Left kidney (tissue), 8 donors: ENCODE measurements at places on chromosomes 13 and 19. TPM values are rescaled to one million over a fixed set of nuclear protein-coding genes. Genes with fewer than 3 reads are reported as not detected.

- no peak for DNase-seq
These were observed 56.1 kb downstream of the KL start for GRCh38 chr13:33072282-33072681.

Gene PPM1N
- 0.27 TPM for polyA plus RNA-seq

Gene ZNF724
- 8.4 TPM for polyA plus RNA-seq

DNA sequence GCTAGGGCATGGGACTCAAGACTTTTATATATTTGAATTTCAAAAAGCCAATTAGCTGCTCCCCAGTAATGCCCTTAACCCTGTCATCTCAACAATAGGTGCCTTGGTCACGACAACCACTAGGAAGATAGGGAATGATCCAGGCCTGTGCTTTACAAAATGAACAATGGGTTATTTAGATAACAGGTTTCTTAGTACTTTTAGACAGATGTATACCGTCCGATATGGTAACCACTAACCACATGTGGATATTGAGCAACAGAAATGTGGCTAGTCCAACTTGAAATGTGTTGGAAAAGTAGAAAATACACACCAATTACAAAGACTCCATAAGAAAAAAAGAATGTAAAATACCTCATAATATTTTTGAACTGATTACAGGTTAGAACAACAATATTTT lies 201.2 kb downstream of the LHFPL6 start:
- DNase-seq = no peak

Gene MAST1
- polyA plus RNA-seq = 1.0 TPM

GRCh38 chr13:95477187-95477586 lies 75.3 kb upstream of the CLDN10 start:
- DNase-seq = no peak
